ENCODE measurements at places on chromosomes 2 and 18.

DNA sequence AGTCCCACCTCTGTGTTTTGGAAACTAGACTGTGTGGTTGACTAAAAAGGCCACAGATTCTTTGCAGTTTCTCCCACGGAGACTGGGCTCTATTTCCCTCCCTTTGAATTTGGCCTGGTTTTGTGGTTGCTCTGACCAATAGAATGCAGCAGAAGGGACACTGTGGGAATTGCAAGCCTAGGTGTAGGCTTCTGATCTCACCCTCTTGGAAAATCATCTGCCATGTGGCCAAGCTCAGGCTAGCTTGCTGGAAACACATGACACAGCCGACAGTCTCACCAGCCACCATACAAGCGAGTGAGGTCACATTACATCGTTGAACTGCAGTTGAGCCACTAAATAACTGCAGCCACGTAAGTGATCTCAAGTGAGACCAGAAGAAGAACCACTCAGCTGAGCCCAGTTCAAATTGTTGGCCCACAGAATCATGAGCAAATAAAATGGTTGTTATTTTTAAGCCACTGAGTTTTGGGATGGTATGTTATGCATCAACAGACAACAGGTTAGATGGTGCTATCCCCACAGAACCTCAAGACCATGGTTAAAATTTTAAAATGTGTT, 319.1 kb upstream of the MEX3C start:
- no peak for DNase-seq

DNA sequence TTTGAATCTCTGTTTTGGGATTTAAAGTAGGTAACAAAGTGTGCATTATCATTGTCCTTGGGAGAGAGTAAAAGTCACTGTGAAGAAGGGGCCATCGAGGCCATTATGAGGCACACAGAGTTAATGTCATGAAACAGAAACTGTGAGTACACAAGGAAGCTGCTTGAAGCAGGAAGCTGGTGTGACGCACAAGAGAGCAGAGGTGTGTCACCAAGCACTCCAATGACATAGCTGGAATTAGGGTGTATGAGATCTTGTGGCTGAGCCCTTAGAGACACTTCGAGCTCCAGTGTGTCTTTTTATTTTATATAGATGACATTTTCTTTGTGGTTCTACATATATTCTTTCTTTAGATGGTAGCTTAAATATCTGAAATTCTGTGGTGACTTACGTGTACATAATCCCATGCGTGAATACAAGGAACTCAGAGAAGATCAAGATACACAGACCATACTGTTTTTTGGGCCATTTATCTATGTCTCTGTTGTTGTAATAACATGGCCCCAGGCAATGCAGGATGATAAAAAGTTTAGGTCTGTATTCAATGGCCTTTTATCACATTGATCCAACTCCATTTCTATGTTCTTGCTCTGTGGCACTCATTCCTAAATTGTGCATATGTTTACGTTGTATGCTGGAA, 164.7 kb upstream of the FAM98A start:
- no peak for DNase-seq

DNA sequence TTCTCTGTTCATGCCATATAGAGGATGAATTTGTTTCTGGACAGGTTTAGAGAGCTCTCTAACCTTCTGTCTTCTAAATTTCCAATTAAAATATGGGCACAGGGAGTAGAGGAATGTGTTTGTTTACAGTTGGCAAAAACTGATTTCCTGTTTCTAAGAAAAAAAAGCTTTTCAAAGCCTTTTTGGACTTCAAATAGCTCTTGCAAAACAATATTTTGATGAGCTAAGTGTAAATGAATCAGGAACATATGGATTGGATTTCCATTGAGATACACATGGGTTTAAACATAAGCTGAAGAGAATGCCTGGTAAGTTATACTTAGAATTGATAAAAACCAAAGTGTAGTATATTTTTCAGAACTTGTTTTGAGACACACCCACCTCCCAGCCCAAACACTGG, 677.5 kb downstream of the NYAP2 start:
- no peak for DNase-seq

GRCh38 chr2:216082117-216082711, 495 bp downstream of the TMEM169 start:
- peak; percentile 69 for DNase-seq

GRCh38 chr2:126686841-126687485, 31.0 kb downstream of the GYPC start:
- no peak for DNase-seq

DNA sequence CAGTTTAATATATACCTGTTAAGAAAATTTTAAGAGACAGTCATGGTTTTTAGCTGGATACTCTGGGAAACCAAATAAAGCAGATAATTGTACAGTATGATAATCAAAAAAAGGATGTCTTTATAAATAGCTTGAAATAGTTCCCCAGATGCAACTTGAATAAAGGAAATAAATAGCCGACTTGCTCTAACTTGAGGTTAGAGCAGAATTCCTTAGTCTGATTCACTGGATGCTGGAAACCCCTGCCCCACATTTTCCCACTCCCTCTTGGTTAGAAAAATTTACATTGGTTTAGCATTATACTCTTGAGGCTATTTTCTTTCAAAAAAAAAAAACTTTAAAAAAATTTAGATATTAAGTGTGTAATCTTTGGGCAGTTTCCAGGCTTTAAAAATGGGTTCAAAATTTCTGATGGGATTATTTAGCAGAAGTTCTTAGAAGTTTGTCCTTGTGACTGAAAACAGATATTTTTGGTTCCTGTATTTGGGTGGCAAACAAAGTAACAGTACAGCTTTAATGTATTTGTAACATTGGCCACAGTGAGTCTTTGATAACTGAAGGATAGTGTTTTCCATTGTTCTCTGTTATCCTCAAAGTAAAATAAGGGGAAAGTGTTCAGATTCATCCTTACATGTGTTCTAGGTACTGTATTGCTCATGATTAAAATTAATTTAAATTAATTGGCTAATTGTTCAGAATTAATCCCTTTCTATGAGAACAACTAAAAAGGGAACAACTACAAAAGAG, 39.6 kb downstream of the ITGAV start:
- DNase-seq = no peak

- DNase-seq = no peak
Observed at GRCh38 chr2:140502951-140503630, 1627.7 kb downstream of the LRP1B start.

DNA sequence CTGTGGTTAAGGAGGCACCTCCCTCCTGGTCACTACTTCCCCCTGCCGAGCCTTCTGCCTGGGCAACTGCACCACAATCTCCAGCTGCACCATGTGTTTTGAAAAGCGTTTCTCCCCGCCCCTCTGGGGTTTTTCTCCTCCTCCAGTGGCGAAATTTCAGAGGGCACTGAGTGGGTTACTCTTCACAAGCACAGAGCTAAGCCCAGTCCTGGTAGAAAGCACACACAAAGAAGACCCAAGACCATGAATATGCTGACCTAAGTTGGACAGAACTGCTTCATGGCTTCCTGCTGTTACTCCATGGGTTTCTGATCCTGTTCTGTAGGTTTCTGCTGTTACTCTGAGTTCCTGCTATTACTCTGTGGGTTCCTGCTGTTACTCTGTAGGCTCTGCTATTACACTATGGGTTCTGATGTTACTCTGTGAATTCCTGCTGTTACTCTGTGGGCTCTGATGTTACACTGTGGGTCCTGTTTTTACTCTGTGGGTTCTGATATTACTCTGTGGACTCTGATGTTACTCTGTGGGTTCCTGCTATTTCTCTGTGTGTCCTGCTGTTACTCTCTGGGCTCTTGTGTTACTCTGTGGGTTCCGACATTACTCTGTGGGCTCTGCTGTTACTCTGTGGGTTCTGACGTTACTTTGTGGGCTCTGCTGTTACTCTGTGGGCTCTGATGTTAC, 216.6 kb downstream of the RTP5 start:
- no peak for DNase-seq

DNA sequence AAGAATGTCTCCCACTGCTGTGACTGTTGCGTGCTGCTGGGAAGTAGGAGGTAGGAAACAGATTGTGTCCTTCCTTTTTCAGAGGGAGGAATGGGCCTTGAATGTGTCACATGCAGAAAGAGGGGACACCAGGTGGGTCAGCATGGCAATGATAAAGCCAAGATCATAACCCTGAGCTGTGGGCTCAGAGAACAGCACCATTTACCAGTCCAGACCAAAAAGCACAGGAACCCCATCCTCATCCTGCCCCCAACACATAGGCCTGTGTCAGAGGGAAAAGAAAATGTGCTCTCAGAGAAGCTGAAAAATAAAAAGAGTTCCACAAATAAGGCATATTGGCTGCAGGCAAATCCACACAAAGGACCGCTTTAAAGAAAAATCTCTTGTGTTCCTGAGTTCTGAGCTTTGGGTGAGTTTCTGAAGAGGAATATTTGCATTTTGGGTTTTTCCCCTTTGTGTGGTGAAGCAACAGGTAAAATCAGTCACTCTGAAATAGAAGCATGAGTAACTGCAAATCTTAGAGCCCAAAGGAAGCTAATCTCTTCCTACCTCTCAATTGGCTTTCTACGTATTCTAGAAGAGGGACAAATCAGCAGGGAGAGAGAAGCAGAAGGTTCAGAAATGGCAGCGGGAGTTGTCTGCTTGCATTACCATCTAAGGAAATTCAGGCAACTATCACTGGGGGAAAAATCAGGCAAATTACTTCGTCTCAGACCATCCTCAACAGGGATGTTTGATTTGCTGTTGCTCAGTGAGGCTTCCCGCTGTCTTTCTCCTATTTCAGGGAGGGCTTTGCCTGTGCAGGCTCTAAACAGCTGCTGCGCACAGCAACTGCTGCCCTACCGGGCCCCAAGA, 106.8 kb downstream of the BCL11A start:
- DNase-seq = no peak

DNA sequence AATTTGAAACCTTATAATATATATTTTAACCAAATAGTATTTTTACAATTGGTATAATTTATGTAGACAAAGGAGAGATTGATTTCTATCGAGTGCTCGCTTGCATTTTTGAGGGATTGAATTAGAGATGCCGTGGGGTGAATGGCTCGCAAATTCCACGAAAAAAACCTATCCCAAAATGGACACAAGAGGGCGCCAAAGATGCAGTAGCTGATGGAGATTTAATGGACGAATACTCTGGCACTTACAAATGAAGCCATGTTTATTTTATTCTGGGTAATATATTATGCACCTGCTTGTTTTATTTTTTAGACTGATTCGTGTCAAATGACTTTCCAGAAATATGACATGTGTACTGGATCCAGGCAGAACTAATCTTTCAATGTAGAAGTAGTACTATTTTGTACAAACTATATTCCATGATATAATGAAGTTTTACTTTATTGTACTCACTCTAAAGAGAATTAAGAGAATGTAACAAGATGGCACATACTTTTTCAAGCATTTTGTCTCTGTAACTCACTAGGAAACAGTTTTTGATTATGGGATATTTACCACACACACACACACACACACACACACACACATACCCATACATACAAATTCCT, 505.4 kb downstream of the PLCL1 start:
- peak; percentile 48 for DNase-seq

DNA sequence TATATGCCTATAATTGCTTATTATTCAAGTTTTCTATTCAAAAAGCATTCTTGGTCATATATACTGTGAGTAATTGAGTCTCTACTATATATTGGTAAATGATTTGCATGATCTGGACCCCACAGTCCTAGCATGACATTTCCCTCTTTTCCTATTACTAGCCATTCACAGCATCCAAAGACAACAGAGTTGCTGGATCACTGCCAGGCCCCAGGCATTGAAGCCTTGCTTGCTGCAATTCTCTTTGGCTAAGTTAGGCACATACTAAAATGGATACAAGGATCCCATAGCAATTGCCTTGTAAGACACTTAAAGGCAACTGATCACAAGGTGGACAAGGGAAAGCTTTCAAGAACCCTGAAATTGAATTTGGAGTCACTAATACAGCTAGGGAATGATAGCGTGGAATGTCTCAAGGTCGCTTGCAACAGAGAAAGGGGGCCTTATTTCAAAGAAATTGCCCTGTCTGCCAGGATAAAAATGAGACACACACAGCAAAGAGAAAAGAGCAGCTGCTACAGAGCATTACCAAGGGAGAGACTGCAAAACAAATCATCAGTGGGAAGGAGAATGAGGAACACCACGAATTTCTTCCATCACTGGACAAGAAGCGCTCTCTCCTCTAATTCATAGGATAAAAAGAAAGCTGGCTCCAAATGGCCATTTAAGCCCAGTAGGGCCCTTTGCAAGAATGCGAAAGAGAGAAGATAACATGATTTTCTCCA, 77.1 kb upstream of the EPHA4 start:
- DNase-seq = no peak

GRCh38 chr2:4831751-4832150, 860.4 kb upstream of the SOX11 start:
- no peak for DNase-seq

GRCh38 chr2:173752152-173752551, 213.0 kb downstream of the SP3 start:
- peak; percentile 11 for DNase-seq

- DNase-seq = no peak
Observed at GRCh38 chr18:28559511-28559910, 382.6 kb upstream of the CDH2 start.

DNA sequence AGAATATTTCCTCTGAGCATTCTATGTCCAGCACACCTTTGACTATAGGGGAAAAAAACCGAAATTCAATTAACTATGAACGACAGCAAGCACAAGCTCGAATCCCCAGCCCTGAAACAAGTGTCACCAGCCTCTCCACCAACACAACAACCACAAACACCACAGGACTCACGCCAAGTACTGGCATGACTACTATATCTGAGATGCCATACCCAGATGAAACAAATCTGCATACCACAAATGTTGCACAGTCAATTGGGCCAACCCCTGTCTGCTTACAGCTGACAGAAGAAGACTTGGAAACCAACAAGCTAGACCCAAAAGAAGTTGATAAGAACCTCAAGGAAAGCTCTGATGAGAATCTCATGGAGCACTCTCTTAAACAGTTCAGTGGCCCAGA, 79.4 kb upstream of the FAM117B start:
- no peak for DNase-seq

DNA sequence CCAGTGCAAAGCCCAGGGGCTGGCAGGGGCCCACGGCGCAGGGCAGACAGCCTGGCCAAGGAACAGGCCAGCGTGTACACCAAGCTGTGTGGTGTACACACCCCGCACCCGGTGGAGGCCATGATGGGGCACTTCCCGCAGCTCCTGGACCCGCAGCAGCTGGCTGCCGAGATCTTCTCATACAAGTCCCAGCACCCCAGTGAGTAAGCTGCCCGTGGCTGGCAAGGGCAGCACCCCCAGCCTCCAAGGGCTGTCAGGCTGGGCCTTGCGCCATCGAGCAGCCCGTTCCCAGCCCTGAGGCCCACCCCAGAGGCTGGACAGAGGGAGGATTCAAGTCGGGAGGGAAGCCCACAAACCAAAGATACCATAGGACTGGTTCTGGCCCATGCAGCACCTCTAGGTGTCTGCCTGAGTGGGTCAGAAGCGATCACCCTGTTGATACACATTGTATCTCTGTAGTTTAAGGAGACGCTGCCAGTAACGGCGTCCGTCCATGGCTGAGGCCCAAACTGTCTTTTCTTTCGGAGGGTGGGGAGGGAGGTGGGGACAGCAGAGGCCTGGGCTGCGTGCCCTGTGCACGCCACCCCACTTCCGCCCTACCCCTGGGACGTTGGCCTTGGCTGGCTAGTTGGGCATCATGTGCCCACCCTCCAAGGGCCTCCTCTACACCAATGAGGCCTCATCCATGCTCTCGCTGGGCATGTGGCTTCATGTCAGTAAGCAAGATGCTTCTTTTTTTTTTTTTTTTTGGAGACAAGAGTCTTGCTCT, 16.8 kb upstream of the MTERF4 start:
- DNase-seq = no peak

GRCh38 chr2:128970332-128971116, 651.9 kb upstream of the HS6ST1 start:
- DNase-seq = no peak

Data from SK-N-SH (cell line).